ENCODE measurements at places on chromosomes 2 and 18.

GRCh38 chr2:114614592-114614991 lies 172.2 kb downstream of the DPP10 start:
- DNase-seq: no peak

- DNase-seq: peak; percentile 58
These were observed 15.9 kb downstream of the POLI start for GRCh38 chr18:54284981-54285785.

- no peak for DNase-seq
These were observed 402.5 kb upstream of the SPRED2 start for GRCh38 chr2:65834771-65835475.

DNA sequence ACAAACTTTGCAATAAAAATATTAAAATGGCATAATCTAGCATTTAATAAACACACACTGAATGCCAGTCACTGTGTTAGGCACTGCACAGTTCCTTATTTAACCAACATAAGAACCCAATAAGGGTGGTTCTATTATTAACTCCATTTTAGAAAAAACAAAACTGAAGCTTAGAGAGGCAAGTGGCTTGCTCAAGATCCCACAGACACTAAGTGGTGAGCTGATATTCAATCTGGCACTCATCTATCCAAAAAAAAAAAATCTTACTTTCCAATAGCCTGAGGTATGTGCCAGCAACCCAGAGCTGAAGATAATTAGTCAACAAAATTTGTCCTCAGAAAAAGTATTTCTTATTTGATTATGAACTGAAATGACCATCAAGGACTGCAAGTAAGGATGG lies 799 bp downstream of the CYTIP start:
- DNase-seq: no peak

- no peak for DNase-seq
These were observed 251.6 kb downstream of the TNS1 start for GRCh38 chr2:217751192-217751591.

DNA sequence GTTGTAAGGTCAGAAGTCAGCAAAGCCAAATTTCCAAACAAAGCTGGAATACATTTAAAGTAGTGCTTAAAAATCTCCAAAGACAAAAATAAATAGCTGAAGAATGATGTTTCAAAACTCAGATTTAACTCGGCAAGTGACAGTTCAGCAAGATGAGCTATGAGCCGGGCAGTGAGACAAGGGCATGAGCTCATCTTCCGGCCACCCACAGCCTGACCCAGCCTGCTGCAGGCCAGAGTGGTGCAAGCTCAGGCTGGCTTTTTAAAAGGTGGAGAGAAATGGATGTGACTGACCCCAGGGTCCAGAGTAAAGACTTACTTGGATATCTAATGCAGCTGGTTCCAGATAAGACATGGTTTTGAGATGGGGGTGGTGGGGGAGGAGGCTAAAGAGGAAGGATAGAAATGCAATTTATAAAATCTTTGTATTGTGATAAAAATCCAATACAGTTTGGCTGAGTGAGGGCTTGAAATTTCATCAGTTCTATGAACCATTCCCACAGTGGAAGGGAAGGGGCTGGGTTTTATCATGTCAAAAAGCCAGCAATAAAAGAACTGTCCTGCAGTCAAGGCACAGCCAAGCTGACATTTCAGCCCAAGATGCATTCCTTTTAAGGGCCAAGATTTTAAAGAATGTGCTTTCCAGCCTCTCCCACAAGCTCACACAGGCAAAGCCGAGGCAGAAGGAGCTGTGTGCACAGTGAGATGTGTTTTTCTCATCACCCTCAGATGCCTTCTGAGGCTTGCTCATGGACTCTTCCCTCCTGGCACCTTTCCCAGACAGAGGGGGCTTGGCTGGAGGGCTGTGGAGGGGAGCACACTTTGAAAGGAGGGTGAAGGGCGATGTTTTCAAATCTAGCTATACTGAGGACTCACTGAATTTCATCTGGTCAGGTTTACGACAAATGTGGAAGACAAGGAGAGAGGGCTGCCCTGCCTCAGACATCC lies 97.9 kb upstream of the KLHL29 start:
- DNase-seq: no peak

GRCh38 chr2:151040039-151040438 lies 221.6 kb downstream of the RBM43 start:
- no peak for DNase-seq

DNA sequence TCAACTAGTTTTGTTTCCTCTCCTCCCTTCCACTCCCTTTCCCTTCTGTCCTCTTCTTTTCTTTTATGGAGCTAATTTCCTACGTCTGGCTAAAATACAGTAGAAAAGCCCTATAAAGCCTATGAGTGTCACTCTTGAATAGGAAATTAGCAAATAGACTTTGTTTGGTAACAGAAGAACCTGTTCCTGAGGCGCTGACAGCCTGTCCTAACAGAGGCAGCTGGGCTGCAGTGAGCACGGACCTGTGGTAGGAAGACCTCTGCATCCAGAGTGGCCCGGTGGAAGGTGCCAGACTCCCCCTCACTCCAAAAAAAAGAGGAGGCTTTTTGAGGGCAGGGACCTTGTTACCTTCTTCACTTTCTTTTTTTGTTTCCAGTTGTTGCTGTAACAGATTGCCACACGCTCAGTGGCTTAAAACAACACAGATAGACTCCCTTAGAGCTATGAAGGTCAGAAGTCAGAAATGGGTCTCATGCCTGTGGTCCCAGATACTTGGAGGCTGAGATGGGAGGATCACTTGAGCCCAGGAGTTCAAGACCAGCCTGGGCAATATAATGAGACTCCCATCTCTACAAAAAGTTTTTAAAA lies 81.2 kb upstream of the TXNDC2 start:
- no peak for DNase-seq

- no peak for DNase-seq
These were observed 191.5 kb upstream of the FANCL start for GRCh38 chr2:58432491-58433170.

- DNase-seq: no peak
These were observed 9.0 kb downstream of the EPB41L3 start for GRCh38 chr18:5534845-5535244.

DNA sequence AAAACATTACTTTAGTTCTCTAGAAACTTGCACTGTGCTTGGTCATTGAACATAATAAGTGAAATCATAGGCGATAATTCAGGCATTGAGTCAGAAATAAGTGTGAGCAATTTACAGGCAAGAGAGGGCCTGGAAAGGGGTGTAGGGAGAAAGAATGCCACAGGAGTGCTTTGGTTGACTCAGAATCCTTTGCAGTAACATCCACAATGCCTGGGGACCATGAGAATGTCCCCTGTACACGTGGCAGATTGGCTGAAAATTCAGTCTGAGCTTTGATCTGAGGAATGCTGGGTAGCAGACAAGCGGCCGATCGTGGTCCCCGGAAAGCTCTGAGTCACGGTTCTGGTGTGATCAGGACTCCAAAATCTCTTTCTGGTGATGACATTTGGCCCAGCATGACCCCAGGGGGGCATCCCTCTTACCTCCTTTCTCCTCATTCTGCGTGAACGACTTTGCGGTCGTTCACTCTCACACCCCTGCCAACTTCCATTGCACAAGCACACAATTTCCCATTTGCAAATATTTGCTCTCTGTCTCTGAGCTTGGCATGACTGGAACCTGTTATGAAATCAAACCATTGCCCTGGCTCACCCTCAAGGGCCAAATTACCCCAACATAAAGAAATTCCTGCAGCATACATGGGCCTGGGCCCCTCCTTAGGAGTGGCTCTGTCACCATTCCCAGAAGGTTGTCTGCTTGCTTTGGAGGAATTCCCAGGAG lies 305.0 kb upstream of the EPAS1 start:
- DNase-seq: no peak

DNA sequence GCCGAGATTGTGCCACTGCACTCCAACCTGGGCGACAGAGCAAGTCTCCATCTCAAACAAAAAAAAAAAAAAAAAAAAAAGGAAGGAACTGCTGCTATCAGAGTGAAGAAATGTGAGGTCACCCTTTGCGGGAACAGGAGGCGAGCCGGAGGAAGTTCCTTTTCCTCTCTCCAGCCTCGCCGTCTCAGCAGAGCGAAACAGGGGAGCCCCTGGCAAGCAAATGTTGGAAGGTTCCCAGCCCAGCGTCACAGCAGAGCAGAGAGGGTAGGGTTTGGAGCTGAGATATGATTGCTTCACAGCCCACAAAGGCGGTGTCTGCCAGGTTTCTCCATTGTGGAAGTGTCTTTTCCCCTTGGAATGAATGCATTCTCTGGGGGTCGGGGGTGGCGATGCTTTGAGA lies 28.5 kb downstream of the SLC20A1 start:
- no peak for DNase-seq

Data from stimulated activated CD4-positive, alpha-beta T cell treated with anti-CD3 and anti-CD28 coated beads, Interleukin-4, amount 100 ng/mL, for 1 hour (primary cell).